Tongue (tissue), 3 donors: ENCODE measurements at places on chromosomes 12 and 14. TPM values are rescaled to one million over a fixed set of nuclear protein-coding genes. Genes with fewer than 3 reads are reported as not detected.

GRCh38 chr12:124698211-124698997, 131.0 kb upstream of the NCOR2 start:
- DNase-seq = peak; percentile 73

DNA sequence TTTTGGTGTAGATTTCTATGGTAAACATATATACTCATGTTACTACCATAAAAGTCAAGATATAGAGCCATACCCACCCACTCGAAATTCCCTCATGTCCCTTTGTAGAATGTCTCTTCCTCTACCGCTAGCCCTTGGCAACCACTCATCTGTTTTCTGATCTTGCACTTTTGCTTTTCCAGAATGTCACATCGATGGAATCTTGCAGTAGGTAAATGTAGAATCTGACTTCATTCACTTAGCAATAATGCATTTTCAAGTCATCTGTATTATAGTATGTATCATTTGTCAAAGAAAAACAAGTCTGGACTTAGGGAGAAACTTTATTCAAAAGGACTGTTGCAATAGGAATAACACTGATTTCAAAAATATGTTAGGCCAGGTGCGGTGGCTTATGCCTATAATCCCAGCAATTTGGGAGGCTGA, 19.3 kb upstream of the CLEC2D start:
- DNase-seq = no peak

DNA sequence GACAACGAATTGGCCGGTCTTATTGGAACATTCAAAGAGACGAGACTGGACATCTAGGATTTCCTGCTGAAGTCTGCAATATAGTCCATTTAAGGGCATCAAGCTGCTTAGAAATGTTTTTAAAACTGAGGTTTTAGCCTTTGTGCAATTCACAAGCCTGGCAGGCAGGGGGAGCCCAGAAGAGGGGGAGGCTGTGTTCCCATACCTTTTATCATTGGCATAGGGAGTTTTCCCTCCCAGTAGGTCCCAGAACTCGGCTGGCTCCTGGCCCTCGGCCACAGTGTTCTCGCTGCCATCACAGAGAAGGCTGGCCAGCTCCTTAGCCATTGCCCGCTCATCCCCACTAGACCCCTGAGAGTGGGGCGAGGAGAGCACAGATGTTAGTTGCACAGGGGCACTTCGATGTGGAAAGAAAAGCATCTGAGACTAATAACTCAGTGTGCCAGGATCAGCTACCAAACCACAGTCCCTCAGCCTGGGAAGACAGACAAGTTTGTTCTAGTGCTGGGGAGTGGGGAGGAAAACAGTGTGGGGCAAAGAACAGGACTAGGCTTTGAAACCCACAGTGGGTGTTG, 15.1 kb downstream of the AVIL start:
- DNase-seq = peak; percentile 45

GRCh38 chr12:128879898-128880764, 26.9 kb downstream of the GLT1D1 start:
- no peak for DNase-seq

GRCh38 chr14:95453713-95453980, 62.8 kb downstream of the SYNE3 start:
- no peak for DNase-seq

GRCh38 chr14:86935241-86935885, 1057.6 kb downstream of the GALC start:
- DNase-seq = no peak

- DNase-seq = no peak
These were observed 11.8 kb downstream of the GCH1 start for GRCh38 chr14:54890788-54891187.

TAS2R14 gene
- 9.1 TPM for total RNA-seq

MYG1 gene
- total RNA-seq = 29.5 TPM

GPD1 gene
- total RNA-seq = 222 TPM

DEPDC4 gene
- 0.82 TPM for total RNA-seq
